ENCODE measurements at places on chromosomes 2 and 18. TPM values are rescaled to one million over a fixed set of nuclear protein-coding genes. Genes with fewer than 3 reads are reported as not detected.

Gene SPR
- 33.7 TPM for total RNA-seq

Gene BUB1
- total RNA-seq: 0.04 TPM

Gene GPR39
- total RNA-seq: 4.1 TPM

Gene ANKRD30B
- total RNA-seq: 0.38 TPM

Gene CASP8
- total RNA-seq: 9.4 TPM

Gene TXNDC2
- not detected for total RNA-seq

Gene SEMA4F
- 5.9 TPM for total RNA-seq
